ENCODE measurements at places on chromosomes 12 and 14.

- DNase-seq = no peak
These were observed 745 bp upstream of the ADCY4 start for GRCh38 chr14:24335461-24336171.

- no peak for DNase-seq
These were observed 126.7 kb upstream of the MDM1 start for GRCh38 chr12:68458866-68459265.

- DNase-seq = no peak
These were observed 31.4 kb upstream of the C12orf76 start for GRCh38 chr12:110079477-110080400.

GRCh38 chr12:124305136-124305535 is 10.2 kb downstream of the RFLNA start:
- DNase-seq = no peak

DNA sequence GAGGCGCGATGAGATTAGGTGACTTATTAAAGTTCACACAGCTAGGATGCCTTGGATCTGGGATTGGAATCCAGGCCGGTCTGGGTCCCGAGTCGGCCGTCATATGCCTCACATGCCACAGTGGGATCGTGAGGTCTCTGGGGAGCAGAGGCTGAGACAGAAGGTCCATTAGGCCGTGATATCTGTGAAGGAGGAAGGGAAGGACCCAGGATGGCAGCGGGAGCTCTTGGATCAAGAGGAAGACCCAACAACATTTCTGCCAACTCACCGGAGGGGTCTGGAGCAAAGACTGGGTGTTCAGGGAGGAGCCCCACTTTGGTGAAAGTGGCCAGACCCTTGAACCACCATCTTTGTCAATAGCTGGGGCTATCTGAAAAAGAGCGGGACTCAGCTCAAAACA is 242.9 kb downstream of the GLT1D1 start:
- no peak for DNase-seq

GRCh38 chr12:123891011-123891410 is 81.6 kb downstream of the CCDC92 start:
- DNase-seq = no peak

- DNase-seq = no peak
These were observed 63.6 kb downstream of the PAPOLA start for GRCh38 chr14:96565811-96566210.

DNA sequence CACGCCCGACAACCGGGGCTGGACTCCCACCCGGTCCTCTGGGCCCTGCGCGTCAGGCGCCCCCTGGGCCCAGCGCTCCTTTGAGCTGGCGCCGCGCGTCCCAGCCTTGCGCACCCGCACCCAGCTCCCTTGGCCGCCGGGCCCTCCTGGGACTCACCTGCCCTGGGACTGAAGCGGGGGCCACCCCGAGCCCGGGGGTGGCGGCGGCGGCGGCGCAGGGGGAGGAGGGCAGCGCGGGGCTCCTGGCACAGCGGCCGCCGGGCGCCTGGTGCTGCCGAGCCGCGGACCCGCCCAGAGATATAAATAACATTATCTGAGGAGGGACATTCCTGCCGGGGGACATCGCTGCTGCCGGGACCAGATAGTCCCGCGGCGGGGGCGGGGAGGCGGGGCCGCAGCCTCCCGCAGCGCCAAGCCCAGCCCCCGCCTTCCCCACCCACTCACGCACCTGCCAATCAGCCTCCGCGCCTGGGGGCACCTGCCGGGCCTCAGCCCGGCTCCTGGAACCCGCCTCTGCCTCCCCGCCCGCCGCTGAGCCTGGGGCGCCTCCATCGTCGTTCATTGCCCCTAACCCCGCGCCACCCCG is at the start of gene SPTB:
TSS of gene SPTB (minus strand) at position 273 of the 586 bp plus-strand sequence. CDS start 56,813 bp downstream, outside the sequence.
- DNase-seq = no peak

GRCh38 chr12:116592731-116593130 is 33.5 kb downstream of the MAP1LC3B2 start:
- DNase-seq = no peak

All from thoracic aorta (tissue), 2 donors.